ENCODE measurements at places on chromosomes 3 and 15.

DNA sequence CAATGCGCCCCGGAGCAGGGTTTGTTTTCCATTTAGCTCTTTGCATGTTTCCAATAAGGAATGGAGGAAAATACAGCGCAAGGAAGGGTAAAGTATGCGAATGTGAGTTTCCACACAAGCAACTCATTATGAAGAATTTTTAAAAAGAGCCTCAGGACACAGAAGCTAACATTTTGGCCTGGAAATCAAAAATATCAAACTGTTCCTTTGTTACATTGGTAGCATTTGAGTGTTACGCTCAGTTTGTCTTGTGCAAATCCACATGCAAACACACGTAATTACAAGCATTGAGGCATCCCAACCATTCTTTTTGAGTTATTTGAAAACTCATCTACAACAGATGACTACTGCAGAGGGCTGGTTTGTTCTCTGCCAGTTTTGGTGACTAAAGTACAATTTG lies 93.0 kb upstream of the SNRPA1 start:
- no peak for DNase-seq

DNA sequence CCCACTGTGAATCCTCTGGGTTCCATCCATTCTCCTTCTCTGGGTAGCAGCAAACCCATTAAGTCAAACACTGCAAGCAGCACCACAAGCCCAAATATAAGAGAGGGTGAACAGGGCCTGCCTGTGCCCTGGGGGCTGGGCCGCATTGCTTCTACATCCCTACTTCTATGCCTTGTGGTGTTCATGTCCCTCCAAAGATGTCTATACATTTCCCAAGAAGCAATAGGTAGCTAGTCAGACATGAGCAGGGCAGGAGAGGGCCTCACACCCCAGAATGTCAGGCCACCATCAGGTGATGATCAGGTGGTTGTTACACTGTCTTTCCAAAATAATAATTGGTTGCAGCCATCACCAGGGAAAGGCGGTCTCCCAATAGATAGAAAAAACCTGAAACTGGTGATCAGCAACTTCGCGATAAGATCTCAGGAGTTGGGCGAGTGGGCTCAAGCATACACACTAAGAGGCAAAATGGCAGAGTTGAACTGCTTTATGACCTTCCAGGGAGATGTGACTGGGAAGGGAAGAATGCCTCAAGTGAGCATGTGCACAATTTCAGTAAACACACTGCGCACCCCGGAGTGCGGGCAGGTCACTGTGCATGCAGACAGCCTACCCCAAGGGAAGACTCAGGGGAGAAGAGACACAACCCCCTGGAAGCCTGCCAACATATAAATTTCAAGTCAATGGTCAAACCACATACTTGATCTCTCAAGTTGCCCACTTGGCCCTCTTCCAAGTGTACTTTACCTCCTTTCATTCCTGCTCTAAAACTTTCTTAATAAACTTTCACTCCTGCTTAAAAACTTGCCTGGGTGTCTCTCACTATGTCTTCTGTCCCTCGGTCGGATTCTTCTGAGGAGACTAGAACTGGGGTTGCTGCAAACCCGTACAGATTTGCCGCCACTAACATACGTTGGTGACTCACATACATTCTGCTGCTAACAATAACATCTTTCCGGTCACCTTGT lies 39.9 kb downstream of the KLF15 start:
- no peak for DNase-seq

- no peak for DNase-seq
Measured at GRCh38 chr3:194540274-194540905, 53.6 kb upstream of the ATP13A3 start.

- no peak for DNase-seq
Measured at GRCh38 chr3:139948898-139949297, 13.9 kb downstream of the CLSTN2 start.

DNA sequence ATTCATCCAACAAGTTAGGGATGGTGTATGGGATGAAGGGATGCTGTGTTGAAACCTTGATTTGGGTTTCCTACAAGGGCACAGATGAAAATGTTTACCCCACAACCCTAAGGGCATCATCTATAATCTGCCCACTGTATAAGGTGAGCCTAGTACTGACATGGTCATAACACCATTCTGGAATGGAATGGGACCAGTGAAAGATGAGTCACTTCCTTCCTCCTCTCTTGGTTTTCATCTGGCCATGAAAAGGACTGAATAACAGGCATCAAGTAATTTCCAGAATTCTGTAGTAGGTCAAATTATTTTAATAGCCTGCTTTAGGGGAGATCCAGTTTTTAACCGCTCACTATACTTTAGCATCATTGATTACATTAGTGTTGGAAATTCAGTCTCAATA lies 538.6 kb downstream of the NR2F2 start:
- DNase-seq = no peak

GRCh38 chr3:100556673-100557310 lies 52.6 kb upstream of the ADGRG7 start:
- no peak for DNase-seq
